Dermis blood vessel endothelial cell (primary cell): ENCODE measurements at places on chromosomes 7 and 10. TPM values are rescaled to one million over a fixed set of nuclear protein-coding genes. Genes with fewer than 3 reads are reported as not detected.

Gene SIRT1
- total RNA-seq = 11.7 and 14.9 TPM in 2 replicates

GRCh38 chr10:71741029-71741428, 21.5 kb upstream of the C10orf105 start:
- DNase-seq = no peak

Gene POLR2J3
- total RNA-seq = 25.5 and 36.4 TPM in 2 replicates

DNA sequence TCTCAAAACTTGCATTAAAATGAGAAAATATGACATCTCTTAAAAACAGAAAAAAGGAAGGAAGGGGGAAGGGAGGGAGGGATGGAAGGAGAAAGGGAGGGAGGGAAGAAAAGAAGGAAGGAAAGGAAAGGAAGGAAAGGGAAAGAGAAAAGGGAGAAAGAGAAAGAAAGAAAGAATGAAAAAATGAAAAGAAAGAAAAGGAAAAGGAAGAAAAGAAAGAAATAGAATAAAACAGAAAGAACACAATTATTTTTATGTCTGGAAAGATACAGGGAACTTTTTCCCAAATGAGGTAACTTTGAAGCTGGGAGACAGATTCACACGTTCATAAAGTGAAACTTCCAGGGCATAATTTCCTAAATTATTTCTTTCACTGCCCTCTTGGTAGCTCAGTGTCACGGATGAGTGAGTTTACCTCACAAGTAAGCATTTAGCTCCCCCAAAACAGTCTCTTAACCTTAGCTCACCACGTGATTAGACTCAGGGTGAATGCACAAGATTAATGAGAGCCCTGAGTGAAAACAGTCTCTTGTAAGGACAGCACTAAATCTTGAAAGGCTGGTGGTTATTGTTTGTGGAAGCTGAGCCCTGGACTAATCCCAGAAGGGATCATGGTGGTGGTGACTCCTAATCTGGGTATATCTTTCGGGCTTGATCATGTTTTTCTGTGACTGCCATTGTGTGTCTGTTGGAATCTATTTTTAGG, 74.1 kb upstream of the HDAC9 start:
- DNase-seq = no peak

Gene HOXA5
- 5.6 and 6.1 TPM in 2 replicates for total RNA-seq

DNA sequence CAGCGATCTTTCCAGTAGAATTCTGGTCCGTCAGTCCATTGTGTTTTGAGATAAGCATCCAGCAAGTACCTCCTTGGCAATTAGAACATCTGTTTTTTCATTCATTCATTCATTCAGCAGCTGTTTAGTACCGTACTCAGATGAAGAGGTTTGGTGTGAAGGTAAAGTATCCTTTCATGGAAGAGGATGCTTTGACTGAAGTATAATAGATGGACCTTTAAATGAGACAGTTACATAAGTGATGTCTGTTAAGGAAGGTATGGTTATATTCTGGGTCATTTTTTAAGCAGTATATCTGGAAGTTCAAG, 1.2 kb downstream of the MAPK8 start:
- peak; percentile 20 for DNase-seq

- peak; percentile 10 for DNase-seq
These were observed 2.8 kb downstream of the RSBN1L start for GRCh38 chr7:77699056-77699455.

Gene LGI1
- total RNA-seq = not detected in 2 replicates

DNA sequence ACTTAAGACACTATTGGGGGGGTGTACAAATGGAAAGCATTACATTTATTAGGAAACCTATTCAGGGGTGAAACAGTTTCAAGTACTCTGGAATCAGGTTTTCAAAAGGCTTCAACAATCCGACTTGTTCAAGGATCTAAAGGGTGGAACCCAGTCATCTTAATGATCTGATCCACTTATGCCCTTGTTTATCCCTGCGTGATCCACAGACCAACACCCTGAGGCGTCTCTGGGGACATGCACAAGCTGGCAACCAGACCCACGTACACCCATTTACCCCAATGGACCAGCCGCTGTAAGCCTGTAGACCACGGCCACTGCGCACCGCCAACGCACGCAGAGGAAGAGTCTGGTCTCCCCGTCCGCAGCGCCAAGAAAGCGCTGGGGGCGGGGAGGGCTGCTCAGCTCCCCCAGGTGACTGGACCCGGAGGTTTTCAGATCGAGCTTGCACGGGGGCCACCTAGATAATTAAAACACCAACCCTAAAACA, 13.4 kb downstream of the HNRNPF start:
- peak; percentile 56 for DNase-seq

DNA sequence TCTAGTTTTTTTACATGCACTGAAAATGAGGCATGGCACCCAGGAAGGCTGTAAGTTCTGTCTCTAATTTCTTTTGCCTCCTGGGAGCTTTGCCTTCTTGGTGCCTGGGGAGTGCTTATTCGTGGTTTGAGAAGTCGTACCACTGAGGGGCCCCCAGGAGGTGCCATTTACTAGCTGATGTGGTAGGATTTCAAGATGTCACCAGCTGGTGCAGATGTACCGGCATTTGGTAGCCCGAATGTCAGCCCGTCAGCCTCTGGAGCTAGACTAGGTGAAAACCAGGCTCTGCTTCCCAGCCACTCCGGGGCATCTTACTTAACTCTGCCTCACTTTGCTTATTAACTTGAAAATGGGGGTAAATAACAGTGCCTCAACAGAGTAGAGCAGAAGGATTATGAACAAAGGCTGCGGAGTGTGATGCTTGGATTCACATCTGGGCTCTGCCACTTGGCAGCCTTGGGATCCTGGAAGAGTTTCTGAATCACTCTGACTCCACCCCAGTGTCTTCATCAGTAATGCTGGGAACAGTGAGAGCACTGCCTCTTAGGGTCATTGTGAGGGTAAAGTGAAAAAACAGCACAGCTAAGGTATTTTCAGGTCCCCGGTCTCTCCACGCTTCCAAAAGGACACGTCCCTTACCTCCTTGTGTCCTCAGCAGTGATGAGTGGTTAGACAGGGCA, 31.4 kb upstream of the BTBD16 start:
- no peak for DNase-seq

Gene ST7
- total RNA-seq = 17.7 and 18.9 TPM in 2 replicates

Gene PDAP1
- total RNA-seq = 52.9 and 74.3 TPM in 2 replicates

GRCh38 chr10:43206391-43207235, 60.3 kb downstream of the RASGEF1A start:
- DNase-seq = no peak

Gene ITGA8
- total RNA-seq = 0.23 and 0.34 TPM in 2 replicates

DNA sequence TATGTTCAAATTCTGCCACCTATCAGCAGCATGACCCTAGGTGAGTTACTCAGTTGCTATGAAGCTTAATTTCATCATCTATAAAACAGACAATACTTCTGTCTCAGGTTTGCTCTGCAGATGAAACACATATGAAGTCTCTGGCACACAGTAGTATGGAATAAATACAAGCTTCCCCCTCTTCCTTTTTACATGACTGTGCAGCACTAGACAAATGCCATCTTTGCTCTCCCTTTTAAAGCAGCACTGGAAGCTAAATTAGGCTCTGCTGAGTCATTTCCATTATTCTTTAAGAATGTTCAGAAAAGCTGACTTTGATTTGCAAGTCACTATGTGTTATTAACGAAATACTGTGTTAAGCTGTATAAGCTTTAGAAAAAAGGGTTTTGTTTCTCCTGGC, 40.7 kb upstream of the ANAPC16 start:
- DNase-seq = peak; percentile 66

DNA sequence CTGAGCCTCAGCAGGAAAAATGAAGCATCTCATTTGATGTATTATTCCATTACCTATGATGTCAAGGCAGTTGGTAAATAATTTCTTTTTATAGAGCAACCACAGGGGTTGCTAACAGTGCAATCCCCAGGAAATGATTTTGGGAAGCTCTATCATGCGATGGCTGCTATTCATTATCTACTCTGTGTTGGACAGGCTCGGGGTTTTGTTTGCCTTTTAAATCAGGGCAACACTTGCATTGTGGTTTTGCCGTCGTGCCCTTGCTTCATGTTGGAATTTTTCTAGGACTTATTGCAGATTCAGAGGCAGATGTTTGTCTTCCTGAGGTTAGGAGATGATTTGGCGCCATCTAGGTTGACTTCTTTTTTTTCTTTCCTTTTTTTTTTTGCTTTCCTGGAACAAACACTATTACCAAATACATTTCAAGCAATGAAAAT, 128.4 kb downstream of the BICC1 start:
- no peak for DNase-seq
